ENCODE measurements at places on chromosomes 1 and 21. TPM values are rescaled to one million over a fixed set of nuclear protein-coding genes. Genes with fewer than 3 reads are reported as not detected.

- no peak for DNase-seq
- H3K27me3 ChIP-seq: no peaks in the 10 kb centered on the region
- peaks cover 5% of the 10 kb centered on the region for H3K36me3 ChIP-seq
These were observed 11.5 kb upstream of the LRRC8B start for GRCh38 chr1:89512996-89513720.

The COL16A1 gene
- 3.6 TPM for total RNA-seq

The EPHB2 gene
- total RNA-seq: 31.1 TPM

DNA sequence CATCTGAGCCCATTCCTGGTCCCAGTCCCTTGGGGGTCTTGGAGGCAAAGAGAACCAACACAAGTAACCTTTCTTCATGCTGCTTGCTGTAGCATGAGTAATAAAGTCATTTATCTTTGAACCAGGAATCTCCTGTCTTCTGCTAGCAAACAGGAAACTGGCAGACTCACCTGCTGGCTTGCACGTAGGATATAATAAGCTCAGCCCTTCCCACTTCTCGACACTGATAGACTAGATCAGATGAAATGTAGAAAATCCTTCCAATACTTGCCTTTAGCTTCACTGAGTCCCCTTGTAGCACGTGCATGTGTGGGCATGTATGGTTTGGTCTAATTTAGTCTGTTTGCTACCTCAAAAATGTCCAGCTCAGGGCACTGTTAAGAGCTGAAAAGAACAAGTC, 6.5 kb upstream of the TFF2 start:
- no peak overlapping the region for H3K4me3 ChIP-seq
- no peaks in the 10 kb centered on the region for H3K4me1 ChIP-seq
- H3K27ac ChIP-seq: no peak overlapping the region
- DNase-seq: no peak
- H3K36me3 ChIP-seq: no peaks in the 10 kb centered on the region

- no peak for DNase-seq
- no peaks in the 10 kb centered on the region for H3K27me3 ChIP-seq
These were observed 53.6 kb upstream of the ADARB1 start for GRCh38 chr21:45020629-45021427.

DNA sequence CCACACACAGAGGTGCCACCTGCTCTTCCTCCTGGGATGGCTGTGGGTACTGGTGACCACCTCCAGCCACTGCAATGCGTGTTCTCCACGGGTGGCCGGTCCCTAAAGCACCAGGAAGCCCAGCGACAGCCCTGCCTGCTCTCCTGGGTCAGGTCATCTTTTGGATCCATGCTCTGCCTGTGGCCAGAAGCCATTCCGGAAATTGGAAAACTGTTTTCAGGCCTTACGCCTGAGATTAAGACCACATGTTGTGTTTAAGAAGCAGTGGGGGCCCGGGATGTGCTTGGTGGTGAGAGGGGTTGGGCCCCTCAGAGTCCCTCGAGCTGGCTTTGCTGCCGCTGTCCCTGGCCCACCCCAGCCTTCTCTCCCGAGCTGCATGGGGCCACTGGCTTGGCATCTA, 150.8 kb downstream of the PEX14 start:
- H3K27ac ChIP-seq: no peak overlapping the region
- no peak for DNase-seq
- H3K36me3 ChIP-seq: no peaks in the 10 kb centered on the region
- H3K4me1 ChIP-seq: no peaks in the 10 kb centered on the region

The AQP10 gene
- total RNA-seq: not detected

- no peak overlapping the region for H3K27ac ChIP-seq
- peaks cover 11% of the 10 kb centered on the region for H3K27me3 ChIP-seq
- no peaks in the 10 kb centered on the region for H3K36me3 ChIP-seq
- no peaks in the 10 kb centered on the region for H3K4me1 ChIP-seq
These were observed 488.2 kb downstream of the OMA1 start for GRCh38 chr1:58058323-58058722.

The ALX3 gene
- not detected for total RNA-seq
